ENCODE measurements at places on chromosomes 7 and 10.

GRCh38 chr7:149161241-149161848 lies 14.1 kb downstream of the ZNF398 start:
- DNase-seq = no peak

DNA sequence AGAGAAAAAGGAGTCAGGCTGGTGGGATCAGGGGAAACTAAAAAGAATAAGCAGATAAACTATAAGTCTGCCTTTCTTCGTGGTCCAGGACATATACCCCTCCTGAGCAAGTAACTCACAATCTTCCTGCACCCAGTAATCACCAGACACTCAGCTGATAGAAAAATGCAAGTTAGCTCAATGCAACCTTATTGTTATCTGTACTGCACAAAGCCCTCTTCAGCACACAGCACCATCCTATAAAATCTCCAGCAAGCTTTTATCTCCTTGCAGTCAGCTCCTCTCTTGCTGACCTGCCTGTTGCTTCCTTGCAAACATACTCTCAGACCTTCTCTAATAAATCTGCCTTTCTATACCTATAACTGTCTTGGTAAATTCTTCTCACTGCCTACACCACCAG lies 6.7 kb downstream of the SLC37A3 start:
- no peak for DNase-seq

GRCh38 chr7:120919466-120919865 lies 31.1 kb upstream of the ING3 start:
- DNase-seq = no peak

DNA sequence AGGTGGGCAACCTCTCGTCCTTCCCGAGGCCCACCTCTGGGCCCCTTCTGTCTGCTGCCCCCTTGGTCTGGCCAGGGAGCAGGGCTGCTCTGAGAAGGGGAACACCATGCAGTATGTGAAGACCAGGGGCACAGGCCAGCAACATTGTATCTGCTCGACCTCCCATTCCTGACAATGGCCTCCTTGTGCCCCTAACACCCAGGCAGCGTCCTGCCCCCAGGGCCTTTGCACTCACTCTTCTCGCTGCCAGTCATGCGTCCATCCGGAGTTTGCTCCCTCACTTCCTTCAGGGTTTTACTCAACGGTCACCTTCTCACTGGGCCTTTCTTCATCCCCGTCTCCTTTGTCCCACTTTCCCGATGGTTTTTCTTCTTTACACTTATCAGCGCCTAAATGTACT lies 232.9 kb upstream of the GRB10 start:
- DNase-seq = no peak

- DNase-seq = no peak
Observed at GRCh38 chr7:51046103-51046466, 263.4 kb upstream of the GRB10 start.

GRCh38 chr7:40723829-40724228 lies 589.0 kb downstream of the SUGCT start:
- no peak for DNase-seq

GRCh38 chr7:150339409-150339809 lies 2.0 kb downstream of the RARRES2 start:
- peak; percentile 12 for DNase-seq

DNA sequence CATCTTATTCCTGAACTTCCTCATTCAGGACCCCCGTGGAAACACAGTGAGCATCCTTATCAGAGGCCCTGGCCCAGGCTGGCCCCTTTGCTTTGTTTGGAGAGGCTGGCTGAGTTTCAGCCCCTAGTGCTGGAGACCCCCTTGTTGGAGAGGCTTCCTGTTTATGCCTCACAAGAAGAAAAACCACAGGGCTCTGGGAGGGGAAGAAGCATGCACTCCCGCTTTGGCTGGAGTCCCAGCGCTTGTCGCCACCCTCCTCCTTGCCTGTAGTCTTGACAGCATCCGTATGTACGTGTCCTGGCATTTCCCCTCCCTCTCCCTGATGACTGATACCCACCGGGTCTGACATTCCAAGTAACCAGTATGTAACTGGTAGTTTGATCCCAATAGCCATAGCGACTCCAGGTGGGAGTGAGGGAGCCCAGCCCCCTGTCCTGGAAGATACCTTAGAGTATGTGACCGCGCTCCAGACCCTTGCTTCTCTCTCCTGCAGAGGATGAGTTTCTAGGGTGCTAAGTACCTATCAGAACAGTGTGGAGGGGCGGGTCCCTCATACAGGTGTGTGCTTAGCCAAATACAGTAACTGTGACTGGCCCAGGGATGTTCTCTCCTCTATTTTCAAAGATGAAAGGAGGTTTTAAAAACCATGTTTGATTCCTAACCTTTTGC lies 6.9 kb upstream of the ATP6V0E2 start:
- peak; percentile 92 for DNase-seq

All from choroid plexus epithelial cell (primary cell).